ENCODE measurements at places on chromosomes 4 and X. TPM values are rescaled to one million over a fixed set of nuclear protein-coding genes. Genes with fewer than 3 reads are reported as not detected.

The EGFL6 gene
- total RNA-seq, result 0.31 TPM

The EGF gene
- 0.31 TPM for total RNA-seq

The ITM2A gene
- 39.1 TPM for total RNA-seq

The FUNDC2 gene
- 31.9 TPM for total RNA-seq

The SLC4A4 gene
- 18.5 TPM for total RNA-seq

The MSANTD1 gene
- total RNA-seq, result 11.0 TPM

The TCEAL7 gene
- 41.0 TPM for total RNA-seq

The CT45A5 gene
- total RNA-seq, result not detected

The SLITRK4 gene
- 41.3 TPM for total RNA-seq

The RGN gene
- total RNA-seq, result 6.9 TPM

The PLXNB3 gene
- 2.8 TPM for total RNA-seq

The CFP gene
- total RNA-seq, result 1.3 TPM

The CYLC1 gene
- total RNA-seq, result not detected

Measured in parietal lobe (tissue), 2 donors.